Prostate gland (tissue), 2 donors: ENCODE measurements at places on chromosomes 5 and 9. TPM values are rescaled to one million over a fixed set of nuclear protein-coding genes. Genes with fewer than 3 reads are reported as not detected.
A peak's percentile ranks its signal among the peaks of the same experiment; 100 is the strongest.

Gene KCNV2
- not detected for total RNA-seq

Gene HCN1
- total RNA-seq: 1.3 TPM

DNA sequence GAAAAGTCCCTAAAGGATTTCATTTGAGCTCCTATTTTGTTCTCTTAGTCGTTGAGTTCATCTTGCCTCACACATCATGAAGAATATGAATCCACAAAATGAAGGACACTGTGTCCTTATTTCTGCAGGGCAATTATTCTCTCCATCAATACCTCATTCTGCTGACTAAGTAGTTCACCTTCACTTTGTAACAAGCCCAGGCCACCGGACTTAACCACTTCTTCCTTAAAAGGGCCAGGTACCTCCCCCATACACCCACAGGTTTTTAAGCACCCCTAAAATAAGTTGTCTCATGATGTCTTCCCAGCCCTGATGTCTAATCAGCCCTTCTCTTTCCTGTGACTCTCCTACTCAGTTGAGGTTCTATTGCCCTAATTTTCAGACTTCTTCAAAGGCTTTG lies 67.1 kb upstream of the PLPP6 start:
- DNase-seq: no peak

- DNase-seq: no peak
Measured at GRCh38 chr9:127903557-127904475, 4.4 kb upstream of the ST6GALNAC6 start.

DNA sequence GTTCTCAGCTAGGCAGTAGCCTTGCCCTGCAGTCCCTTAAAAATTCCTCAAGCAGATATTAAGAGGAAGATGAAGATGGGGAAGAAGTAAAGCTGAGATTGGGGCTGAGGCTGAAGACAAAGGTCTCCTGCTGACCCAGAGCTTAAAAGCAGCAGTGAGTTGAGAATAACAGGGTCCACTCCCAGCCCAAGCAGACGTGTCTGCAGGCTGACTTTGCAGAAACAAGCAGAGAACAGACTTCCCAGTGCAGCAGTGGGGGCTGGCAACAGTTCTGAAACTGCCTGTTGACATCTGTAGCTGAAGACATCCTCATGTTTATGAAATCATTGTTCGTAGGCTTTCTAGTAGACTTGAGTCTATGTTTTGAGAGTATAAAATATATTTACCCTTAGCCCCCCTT lies 1.1 kb downstream of the CTXN3 start:
- DNase-seq: no peak

Gene PALM2AKAP2
- 0.62 TPM for total RNA-seq

GRCh38 chr5:176201811-176202210 lies 36.4 kb upstream of the SIMC1 start:
- no peak for DNase-seq

DNA sequence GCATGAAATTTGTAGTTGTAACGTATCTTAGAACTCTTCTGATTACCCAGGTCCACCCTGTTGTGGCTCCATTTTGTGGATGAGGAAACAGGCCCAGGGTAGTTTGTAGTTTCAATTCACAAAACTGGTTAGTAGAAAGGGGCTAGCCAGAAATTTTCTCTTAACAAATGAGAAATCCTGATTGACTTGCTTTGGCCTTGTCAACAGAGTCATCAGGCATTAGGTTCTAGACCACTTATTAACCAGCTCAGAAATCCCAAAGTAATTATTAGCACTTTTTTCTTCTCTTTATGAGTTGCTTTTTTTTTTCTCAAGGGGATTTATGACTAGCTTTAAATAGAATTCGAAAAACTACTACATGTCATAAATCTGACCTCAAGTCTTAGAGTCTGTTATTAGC lies 160.2 kb downstream of the SH3GL2 start:
- no peak for DNase-seq

GRCh38 chr5:139178935-139179334 lies 19.2 kb downstream of the SIL1 start:
- peak; percentile 40 for DNase-seq

DNA sequence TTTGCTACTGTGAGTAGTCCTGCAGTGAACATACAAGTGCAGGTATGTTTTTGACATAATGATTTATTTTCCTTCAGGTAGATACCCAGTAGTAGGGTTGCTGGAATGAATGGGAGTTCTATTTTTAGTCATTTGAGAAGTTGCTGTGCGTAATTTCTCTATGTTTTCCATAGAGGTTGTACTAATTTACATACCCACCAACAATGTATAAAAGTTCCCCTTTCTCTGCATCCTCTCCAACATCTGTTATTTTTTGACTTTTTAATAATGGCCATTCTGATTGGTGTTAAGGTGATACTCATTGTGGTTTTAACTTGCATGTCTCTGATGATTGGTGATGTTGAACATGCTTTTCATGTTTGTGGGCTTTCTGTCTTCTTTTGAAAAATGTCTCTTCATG lies 64.7 kb upstream of the CTSL start:
- DNase-seq: no peak

- no peak for DNase-seq
Measured at GRCh38 chr9:98314381-98315066, 59.1 kb upstream of the TBC1D2 start.

Gene GEMIN5
- 20.3 TPM for total RNA-seq

DNA sequence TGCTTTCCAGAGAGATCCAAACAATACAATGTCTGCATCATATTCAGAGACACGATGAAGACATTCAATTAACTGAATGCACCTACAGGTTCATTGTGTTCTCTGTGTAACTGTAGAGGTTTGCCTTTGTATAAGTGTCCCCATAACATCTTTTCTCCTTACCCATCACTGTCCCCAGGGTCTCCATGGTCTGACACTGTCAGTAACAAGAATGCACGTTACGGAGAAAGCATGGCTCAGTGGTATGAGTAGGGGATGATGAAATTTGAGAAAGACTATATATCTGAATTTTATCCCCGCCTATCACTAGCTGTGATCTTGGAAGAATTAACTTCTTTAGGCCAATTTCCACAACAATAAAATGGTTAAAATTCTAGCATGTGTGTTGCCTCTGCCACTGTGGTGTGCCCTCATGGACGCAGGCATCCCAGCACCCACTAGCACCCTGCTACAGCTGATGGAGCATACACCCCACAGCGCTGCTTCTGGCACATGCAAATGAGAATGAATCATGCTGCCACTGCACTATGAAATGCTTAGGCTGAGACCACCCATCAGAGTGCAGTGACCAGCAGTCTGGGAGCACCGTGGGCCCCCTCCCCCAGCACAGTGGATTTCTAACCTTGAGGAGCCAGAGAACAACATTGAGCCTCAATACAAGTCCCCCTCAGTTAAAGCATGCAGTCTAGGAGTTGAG lies 54.3 kb downstream of the RGMB start:
- DNase-seq: no peak

Gene SPOUT1
- total RNA-seq: 47.5 TPM

Gene RXRA
- 84.1 TPM for total RNA-seq

Gene ZNF782
- 30.9 TPM for total RNA-seq

- DNase-seq: peak; percentile 93
Measured at GRCh38 chr9:128504485-128505413, at the start of gene GLE1. TSS of gene GLE1 (plus strand) at chr9:128504719. CDS start at chr9:128504806, 87 bp downstream.

DNA sequence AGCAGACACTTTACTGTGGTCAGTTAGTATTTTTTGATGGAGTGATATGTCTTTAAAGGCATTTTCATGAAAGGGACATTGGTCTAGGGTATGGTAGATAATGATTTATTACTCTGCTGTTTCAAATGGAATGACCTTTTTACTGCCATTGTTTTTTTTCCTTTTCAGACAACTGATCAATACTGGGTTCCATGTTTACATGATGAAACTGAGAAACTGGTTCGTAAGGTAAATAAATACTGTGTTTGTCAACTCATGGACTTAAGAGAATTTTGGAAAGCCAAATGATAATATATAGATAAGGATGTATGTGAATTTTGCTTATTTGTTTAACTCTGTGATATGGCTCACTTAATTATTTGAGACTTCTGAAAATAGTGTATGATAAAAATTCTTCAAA lies 35.5 kb downstream of the VPS13A start:
- no peak for DNase-seq

GRCh38 chr5:31886206-31886605 lies 247.3 kb downstream of the PDZD2 start:
- no peak for DNase-seq

Gene TMC1
- total RNA-seq: 3.0 TPM

GRCh38 chr9:136582977-136583735 lies 37.3 kb upstream of the NOTCH1 start:
- no peak for DNase-seq

DNA sequence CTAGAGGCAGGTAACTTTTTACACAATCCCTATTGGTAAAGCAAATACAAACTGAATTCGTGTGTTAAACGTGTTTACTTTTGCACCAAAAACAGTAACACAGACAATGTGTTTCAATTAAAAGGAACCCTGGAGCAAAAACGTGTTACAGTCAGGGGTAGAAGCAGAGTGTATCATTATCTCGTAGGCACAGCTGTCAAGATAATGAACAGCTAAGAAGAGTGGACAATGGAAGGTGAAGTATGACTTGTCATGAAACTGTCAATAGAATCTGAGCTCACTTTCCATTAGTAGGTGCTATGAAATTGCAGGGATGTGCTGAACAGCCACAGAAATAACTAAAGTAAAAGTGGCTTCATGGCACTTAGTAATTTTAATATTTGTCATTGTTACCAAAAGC lies 1229.8 kb upstream of the WWC1 start:
- DNase-seq: no peak
